ENCODE measurements at places on chromosomes 1 and 21.

GRCh38 chr1:31180338-31180737 is 59.3 kb downstream of the NKAIN1 start:
- no peak for DNase-seq

- peak; percentile 46 for DNase-seq
Observed at GRCh38 chr21:33931799-33932390, 16.3 kb upstream of the ATP5PO start.

GRCh38 chr1:96641282-96641681 is 80.3 kb upstream of the PTBP2 start:
- no peak for DNase-seq

DNA sequence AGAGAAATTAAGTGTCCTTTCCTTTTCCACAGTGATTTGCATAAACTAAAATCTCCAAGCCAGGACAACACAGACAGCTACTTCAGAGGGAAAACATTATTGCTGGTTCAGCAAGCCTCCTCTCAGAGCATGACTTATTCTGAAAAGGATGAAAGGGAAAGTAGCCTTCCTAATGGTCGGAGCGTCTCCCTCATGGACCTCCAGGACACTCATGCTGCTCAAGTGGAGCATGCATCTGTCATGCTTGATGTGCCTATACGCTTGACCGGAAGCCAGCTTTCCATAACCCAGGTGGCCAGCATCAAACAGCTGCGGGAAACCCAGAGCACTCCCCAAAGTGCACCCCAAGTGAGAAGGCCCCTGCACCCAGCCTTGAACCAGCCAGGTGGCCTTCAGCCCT is 39.1 kb downstream of the CLEC20A start:
- no peak for DNase-seq

- DNase-seq, result no peak
Observed at GRCh38 chr1:37807220-37807554, 403 bp upstream of the C1orf122 start.

- peak; percentile 88 for DNase-seq
Observed at GRCh38 chr1:112369392-112370285, 26.4 kb upstream of the CTTNBP2NL start.

DNA sequence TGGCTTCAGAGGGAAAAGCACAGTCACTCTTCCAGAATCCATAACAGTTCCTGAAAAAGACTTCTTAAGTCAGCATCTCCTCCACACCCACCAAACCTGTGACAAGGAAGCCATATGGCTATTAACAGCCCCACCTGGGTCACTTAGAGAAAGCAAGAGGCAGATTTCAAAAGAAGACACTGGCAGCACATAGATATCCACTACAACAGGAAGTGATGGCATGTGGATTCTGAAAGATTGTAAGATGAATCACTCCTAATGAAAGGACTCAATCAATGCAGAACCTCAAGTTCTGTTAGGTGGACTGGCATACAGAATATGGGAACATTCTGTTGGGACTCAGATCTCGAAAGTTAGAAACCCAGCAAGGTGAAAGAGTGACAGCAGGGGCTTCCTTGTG is 365.9 kb downstream of the TGFB2 start:
- no peak for DNase-seq

GRCh38 chr1:46448109-46448911 is 41.3 kb upstream of the DMBX1 start:
- no peak for DNase-seq

GRCh38 chr1:75092141-75092540 is 42.0 kb upstream of the LHX8 start:
- DNase-seq, result no peak

DNA sequence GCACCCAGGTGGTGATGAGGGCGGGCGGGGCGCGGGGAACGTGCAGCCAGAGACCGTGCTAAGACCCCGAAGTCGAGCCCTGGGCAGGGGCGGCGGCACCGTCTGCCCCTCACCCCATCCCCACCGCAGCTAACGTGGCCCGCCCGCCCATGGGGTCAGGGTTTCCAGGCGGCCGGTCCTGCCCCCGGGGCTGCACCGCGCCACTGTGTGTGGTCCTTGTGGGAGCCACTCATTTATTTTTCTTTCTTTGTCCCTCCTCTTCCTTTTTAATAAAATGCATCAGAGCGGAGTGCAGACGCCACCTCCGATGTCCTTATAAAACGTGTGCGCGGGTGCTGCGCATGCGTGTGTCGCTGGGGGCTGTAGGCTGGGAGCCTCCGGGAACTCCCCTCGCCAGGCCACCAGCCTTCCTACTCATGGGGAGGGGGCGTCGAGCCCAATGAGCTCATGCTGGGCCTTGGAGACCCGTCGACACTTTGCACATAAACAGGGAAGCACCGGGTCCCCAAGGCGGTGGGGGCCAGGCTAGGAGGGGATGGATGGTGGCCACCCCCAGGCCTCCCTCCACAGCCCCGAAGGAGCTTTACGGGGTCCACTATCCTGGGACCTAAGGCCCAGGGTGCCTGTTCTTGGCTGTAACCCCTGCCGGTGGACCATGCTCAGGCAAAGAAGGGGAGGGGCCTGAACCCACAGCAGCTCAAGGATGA is 59.9 kb downstream of the WNT9A start:
- peak; percentile 19 for DNase-seq

GRCh38 chr1:198861636-198862035 is 222.8 kb downstream of the PTPRC start:
- no peak for DNase-seq

DNA sequence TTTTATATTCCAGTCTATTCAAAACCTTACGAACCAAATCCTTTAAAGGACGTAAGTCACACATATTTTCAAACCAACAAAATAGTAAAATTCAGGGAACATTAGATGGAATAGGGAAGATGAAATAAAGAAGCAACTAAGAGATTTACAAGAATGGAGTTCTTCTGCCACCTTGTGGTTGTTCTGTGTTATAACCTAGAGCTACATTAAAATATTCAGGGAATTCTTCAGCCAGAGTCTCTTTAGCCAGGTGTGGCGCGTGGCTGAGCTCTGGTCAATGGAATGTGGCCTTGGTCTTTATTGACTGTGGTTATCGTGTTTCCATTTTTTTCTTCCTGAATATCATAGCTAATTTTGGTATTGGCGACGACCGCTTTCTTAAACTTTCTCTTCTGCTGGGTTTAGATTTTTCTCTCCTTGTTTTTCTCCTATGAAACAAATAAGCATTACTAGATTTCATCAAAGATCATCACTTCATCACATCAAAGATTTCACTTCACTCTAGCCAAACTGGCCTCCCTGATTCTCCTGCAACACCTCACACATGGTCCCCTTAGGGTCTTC is 221.3 kb downstream of the MRPL39 start:
- no peak for DNase-seq

- no peak for DNase-seq
Observed at GRCh38 chr21:18744840-18745239, 341.3 kb upstream of the TMPRSS15 start.

DNA sequence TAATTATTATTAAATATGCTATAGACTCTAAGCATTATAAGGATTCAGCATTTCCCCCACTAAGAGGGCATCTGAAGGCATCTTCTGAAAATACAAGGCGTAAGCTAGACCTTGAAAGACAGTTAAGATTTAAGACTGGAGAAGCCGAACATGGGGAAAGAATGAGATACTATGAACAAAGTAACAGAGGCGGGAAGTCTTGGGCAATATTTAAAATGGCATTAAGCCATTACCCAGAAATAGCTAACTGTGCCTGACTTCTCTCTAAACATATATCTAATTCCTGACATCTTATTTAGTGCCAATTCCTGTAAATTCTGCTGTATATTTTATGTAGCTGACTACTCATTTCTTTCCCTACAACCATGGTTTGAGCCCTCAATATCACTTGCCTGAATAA is 20.9 kb downstream of the DPH5 start:
- DNase-seq, result no peak

GRCh38 chr1:112594208-112594876 is 24.6 kb downstream of the ST7L start:
- DNase-seq, result no peak

DNA sequence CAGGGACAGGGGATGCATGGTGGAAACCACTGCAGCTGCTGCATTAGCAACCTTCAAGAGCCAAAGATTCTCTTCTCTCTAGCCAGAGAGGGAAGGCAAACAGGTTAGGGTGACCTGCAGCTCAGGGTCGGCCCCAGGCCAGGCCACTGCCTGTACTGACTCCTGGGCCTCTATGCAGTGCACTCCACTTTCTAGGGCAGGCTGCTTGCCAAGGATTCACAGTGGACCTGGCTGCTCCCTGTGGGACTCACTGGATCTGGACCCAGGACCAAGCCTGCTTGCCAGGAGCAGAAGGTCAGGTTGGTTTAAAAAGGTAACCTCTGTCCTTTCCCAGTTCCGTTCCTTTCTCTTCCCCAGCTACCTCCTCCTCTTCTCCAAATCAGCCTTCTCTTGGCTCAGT is 52.4 kb downstream of the HIVEP3 start:
- DNase-seq, result no peak

DNA sequence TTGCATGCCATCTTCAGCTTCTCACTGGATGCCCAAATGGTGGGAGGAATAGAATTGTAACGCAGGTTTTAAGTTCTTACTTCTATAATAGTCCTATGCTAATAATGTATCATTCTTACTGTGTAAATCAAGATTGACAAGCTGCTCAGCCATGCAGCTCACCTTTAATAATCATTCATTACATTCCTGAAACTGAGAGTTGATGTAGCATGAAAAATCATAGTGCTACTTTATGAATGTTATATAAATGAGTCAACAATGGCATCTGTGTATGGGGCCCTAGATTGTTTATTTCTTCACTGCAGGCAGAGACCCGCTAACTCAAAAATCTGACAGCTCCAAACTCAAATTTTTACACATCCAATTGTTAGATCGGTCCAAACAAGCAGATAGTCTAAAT is 34.4 kb downstream of the FH start:
- no peak for DNase-seq

- DNase-seq, result no peak
Observed at GRCh38 chr1:201702936-201703335, 126.0 kb upstream of the IPO9 start.

DNA sequence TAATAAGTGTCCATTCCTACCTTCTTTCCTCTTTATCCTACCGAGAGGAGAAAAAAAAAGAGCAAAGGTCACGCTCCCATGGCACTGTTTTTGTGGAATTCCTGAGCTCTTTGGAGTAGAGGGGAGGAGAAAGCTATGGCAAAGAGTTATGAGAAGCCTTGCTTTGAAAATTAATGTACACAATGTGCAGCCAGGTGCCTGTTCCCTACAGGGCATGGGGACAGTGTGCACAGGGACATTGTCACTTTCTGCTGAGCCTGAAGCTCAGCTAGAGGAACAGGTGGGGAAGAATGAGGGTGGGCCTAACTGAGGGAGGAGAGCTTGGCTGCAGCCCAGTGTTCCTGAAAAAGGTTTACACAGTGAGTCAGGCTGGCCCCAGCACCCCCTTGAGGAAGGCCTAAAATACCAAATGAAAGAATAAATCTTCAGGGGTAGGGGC is 66.1 kb downstream of the PLXNA2 start:
- DNase-seq, result no peak

GRCh38 chr21:15520811-15521643 is 208.8 kb upstream of the USP25 start:
- no peak for DNase-seq

- peak; percentile 47 for DNase-seq
Observed at GRCh38 chr1:171251042-171251951, 3.0 kb downstream of the FMO1 start.
